Skin of body (tissue), 3 donors: ENCODE measurements at places on chromosomes 3 and 15.

GRCh38 chr3:156174229-156174847, 54.0 kb downstream of the KCNAB1 start:
- peak; percentile 38 for DNase-seq

- DNase-seq: no peak
Observed at GRCh38 chr15:51244423-51244869, 94.0 kb downstream of the CYP19A1 start.

GRCh38 chr3:128390867-128391266, 75.8 kb downstream of the DNAJB8 start:
- DNase-seq: no peak

- DNase-seq: peak; percentile 48
Observed at GRCh38 chr3:69671082-69671952, 67.9 kb upstream of the MITF start.

DNA sequence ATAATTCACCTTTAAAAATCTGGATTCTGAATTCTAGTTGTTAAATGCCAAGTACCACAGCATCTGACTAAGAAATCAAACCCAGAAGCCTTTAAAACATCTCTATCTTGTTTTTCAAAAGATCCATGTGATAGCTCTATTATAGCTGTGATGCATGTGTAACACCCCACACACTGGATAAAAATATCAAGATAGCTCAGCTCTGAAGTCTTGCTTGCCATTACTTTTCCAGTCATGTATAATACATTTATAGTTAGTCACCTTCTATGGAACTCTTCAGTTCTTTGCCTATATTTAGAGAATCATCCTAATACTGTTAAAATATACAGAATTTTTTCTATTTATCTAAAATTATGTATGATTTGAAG, 11.6 kb downstream of the ARPP19 start:
- DNase-seq: no peak

- no peak for DNase-seq
Observed at GRCh38 chr3:138400651-138401070, 33.8 kb upstream of the ESYT3 start.

GRCh38 chr3:177978946-177979345, 557.3 kb upstream of the KCNMB2 start:
- no peak for DNase-seq

DNA sequence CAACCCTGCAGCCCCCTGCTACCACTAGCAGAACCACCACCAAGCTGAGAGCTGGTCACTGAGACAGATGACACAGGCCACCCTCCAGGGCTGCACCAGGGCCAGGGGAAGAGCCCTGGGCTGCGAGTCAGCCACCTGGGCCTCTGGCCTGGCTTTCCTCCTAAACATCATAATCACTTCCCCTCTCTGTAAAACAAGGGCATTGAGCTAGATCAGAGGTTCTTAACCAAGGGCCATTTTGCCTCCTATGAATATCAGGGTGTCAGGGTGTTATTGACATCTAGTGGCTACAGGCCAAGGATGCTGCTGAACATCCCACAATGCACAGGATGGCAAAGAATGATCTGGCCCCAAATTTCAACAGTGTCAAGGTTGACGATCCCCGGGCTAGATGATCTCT, 25.2 kb downstream of the TLE3 start:
- no peak for DNase-seq

GRCh38 chr3:40329071-40329470, 19.6 kb downstream of the EIF1B start:
- no peak for DNase-seq

DNA sequence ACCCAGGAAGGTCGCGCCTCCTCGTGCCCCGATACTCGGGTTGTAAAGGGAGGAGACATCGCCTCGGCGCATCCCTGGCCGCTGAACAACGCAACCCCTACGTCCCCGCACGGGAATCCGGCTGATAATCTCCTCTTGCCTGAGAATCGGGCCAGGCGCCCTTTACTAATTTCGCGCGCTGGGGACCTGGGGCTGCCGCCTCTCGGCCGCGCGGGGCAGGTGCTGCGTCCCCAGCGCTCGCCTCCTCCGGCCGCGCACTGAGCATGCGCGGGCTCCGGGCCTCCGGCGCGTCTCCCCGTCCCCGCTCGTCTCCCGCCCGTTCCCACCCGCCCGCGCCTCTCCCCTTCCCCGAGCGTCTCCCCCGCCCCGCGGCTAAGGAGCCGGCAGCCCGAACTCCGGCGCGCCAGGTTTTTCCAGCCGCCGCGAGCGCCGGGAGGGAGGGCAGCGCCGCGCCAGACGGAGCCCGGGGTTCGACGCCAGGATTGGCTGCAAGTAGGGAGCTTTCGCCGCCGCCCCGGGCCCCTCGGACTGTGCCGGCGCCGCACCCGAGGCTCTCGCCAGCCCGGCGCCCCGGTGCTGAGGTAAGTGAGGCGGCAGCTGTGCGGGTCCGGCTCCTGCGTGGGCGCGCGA, at the start of gene CNTN4:
Gene CNTN4, plus strand, starts transcription at position 469 of the 630 bp plus-strand sequence.
- peak; percentile 67 for DNase-seq

DNA sequence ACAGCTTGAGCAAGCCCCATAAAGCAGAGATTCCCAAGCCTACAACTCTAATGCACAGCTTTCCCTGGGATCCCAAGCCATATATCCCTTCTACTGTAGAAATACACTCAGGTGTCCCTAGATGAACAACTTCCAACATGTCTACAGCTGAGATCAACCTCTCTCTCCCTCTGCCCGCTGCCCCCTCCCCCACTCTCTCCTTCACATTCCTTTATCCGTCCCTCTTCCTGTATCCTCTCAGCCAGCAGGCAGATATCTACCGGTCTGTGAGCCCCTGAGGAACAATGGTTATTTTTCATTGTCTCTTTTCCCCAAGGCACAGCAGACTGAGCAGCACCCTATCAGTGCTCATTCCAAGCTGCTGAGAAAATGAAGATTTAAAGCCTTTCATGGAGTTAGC, 138.6 kb downstream of the SUCLG2 start:
- no peak for DNase-seq

- DNase-seq: no peak
Observed at GRCh38 chr3:113714702-113715101, 18.3 kb upstream of the USF3 start.

GRCh38 chr15:61327019-61327631, 98.0 kb upstream of the RORA start:
- DNase-seq: no peak

DNA sequence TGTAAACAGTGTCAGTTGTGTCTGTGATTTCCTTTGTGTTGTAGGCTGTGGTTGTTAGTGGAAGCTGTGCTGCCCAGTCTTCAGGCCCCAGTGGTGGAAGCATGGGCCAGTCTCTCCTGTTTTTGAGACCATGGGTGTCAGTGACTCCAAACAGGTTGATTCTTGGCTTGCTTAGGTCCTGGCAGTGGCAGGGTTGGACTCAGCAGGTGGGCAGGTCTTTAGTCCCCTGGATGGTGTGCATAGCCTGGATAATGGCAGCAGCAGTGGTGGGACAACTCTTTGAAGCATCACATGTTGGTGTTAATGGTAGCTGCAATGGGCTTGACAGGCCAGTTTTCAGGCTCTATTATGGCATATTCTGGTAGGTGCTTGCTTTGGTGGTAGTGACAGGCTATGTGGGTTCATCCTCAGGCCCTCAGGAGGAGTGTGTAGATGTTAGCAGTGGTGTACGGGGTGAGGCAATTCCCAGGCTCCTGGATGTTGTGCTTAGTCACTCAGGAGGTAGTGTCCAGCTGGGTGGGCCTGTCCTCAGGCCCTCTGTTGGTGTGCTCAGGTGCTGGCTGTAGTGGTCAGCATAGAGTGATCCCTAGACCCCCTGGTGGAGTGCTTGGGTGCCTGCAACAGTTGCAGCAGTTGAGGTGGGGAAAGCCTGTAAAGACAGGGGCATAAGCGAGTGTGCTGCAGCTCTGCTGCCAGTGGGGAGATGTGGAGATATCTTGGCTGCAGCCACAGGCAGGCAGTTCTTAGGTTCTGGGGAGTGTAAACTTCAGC, 596.7 kb downstream of the PDCD6IP start:
- DNase-seq: no peak

DNA sequence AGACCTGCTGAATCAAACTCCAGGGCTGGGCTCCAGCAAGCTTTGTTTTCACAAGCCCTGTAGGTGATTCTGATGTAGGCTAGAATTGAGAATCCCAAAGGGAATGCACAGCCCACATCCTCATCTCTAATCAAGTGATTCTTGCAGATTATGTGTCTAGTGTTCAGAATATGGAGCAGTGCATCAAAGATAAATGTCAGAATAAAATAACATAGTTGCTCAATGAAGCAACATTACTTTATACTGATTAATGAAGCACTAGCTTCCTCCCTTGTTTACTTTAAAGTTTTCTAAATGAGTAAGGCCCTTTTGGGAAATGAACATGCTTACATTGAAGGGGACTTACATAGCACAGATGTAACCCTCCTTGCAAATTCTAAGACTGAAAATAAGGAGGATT, 39.2 kb downstream of the NUP210 start:
- no peak for DNase-seq

- DNase-seq: no peak
Observed at GRCh38 chr15:99735868-99736267, 2.6 kb upstream of the LYSMD4 start.

DNA sequence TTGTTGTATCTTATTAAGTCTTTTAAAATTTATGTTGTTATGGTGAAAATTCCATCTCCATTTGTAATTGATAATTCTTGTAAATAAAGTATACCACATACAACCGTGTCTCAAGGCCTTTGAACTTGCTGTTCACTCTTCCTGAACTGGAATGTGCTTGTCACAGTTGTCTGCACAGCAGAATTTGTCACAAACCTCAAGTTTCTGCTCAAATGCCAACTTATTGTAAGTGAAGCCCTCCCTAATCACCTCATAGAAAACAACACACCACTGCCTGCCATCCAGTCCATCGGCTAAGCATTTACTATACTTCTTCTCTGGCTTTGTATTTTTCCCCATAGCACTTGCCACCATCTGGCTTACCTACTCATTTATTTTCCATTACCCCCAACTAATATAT, 192.3 kb downstream of the THRB start:
- DNase-seq: no peak

GRCh38 chr3:34207806-34208205, 409.4 kb downstream of the PDCD6IP start:
- no peak for DNase-seq

DNA sequence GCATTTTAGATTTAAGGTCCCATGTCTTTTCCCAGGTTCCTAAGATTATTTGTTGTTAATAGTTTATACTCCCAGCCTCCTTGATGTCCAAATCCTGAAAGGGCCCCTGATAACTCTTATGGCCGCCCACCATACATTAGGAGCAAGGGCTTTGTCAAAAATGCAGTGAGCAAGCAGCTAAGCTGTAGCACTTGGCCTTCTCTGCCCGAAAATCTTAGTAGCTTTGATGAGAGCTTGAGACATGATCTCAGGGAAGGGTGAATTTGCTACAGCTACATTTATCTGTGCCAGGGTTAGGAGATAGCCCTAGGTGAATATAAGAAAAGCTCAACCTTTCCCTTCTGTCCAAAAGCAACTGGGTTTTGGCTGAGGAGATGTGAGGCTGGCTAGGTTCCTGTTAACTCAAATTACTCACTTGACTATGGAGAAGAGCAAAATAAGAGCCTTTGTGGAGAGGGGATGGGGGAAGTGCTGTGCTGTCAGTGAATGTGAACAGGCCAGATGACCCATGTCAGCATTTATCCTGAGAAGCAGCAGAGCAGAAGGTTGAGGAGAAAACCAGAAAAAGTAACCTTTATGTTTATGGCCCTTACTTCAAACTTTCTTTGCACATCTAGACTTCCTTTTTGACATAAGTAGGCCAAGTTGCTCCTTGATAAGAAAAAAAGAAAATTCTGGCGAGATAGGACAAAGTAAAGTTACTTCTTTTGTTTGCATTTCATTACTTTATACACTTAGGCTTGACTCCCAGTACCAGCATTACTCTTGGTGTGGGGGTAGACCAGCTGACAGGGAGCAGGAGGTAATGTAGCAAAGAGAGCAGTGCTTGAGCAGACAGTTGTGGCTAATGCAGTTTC, 21.1 kb downstream of the MAPK6 start:
- DNase-seq: no peak

GRCh38 chr3:94115482-94115881, 52.6 kb downstream of the NSUN3 start:
- DNase-seq: no peak

DNA sequence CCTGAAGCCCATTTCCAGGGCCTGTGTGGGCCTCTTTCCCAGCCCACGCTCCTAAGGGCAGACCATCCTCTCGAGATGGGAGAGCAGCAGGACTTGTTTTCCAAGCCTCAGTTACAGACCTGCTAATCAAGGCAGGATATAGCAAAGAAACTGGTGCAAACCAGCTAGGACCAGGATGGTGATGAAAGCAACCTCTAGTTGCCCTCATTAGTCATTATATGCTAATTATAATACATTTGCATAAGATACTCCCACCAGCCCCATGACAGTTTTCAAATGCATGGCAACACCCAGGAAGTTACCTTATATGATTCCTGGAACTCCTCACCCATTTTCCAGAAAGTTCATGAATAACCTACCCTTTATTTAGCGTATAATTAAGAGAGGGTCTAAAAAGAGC, 34.4 kb upstream of the TRH start:
- no peak for DNase-seq

- DNase-seq: no peak
Observed at GRCh38 chr3:40602778-40603385, 78.1 kb downstream of the ZNF621 start.

GRCh38 chr3:52527039-52527731, 6.5 kb downstream of the NT5DC2 start:
- DNase-seq: no peak

DNA sequence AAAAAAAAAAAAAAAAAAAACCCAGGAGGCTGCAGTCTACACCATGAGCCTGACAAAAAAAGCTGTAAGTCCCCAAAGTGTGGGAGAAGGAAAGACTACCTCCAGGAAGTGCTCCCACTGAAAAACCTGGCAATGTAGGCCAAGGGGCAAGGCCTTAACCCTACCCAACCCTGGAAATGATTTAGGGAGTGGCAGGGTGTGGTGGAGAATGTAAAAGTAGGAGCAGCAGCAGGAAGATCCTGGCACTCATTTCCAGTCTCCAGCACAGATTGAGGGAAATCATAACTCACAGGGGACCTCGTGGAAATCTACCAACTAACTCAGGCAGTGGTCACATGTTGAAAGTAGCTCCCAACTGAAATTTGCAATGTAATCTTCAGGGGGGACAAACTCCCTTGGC, 839.5 kb downstream of the EPHA3 start:
- no peak for DNase-seq

DNA sequence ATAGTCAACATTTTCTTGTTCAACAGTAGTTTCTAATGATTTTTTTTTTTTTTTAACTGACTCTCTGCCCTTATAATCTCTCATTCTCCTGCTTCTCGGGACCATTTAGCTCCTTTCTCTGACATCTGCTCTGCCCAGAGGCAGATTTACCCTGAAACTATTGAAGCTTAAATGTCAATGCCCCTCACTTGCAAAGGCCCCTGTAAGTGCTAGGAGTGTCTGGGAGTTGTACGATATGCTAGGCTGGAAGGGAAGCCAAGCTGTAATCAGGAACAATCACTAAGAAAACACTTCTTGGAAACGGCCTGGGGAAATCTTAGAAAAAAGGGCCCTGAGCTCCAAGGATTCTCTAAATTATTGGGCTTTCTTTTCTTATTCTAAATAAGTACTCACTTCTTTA, 5.8 kb upstream of the PLOD2 start:
- DNase-seq: no peak

DNA sequence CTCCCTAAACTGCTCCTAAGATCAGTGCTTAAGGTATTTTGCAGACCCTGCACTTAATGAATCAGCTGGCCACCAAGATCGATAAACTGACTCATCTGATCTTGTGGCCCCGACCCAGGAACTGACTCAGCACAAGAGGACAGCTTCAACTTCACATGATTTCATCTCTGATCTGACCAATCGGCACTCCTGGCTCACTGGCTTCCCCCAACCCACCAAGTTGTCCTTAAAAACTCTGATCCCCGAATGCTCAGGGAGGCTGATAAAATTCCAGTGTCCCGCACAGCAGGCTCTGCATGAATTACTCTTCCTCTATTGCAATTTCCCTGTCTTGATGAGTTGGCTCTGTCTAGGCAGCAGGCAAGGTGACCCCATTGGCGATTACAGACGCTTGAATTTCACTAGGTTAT, 13.5 kb downstream of the HTR3E start:
- no peak for DNase-seq
